HL-60 (cell line): ENCODE measurements at places on chromosomes 12 and 14.
A peak's percentile ranks its signal among the peaks of the same experiment; 100 is the strongest.

DNA sequence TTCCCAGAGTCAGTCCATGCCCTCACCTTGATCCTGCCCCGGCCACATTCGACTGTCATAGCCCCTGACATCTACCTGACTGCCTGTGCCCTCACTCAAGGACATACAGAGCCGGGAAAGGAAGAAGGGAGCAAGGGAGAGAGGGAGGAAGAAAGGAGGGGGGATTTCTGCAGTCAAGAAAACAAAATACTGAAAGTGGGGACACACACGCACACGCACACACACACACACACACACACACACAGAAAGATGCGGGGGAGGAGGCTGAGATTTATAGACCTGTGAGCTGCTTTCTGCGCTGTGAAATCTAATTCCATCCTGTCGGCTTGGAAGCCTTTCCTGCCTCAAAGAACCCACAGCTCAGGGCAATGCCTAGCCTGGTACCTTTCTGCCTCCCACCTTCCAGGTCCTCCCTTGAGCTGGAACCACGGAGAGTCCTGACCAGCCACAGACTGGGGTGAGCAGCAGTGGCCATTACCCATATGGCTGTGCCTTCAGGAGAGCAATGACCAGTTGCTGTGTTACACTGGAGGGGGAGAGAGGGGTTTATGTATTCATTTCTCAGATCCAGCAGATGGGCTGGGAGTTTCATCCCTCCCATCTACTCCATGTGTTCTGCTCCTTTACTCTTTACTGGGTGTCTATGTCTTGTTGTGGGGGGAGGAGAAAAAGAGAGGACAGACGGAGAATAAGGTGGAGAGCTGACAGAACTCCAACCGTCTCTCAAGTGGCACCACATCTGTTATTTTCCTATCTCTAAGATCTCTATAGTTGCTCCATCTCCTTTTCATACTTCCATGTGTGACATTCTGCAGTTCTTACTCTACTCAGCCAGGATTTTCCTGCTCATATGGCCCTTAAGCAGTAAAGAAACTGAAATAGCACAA lies 12.9 kb downstream of the C14orf93 start:
- DNase-seq: no peak

- no peak for DNase-seq
Measured at GRCh38 chr12:87136330-87136976, 880.3 kb upstream of the MGAT4C start.

DNA sequence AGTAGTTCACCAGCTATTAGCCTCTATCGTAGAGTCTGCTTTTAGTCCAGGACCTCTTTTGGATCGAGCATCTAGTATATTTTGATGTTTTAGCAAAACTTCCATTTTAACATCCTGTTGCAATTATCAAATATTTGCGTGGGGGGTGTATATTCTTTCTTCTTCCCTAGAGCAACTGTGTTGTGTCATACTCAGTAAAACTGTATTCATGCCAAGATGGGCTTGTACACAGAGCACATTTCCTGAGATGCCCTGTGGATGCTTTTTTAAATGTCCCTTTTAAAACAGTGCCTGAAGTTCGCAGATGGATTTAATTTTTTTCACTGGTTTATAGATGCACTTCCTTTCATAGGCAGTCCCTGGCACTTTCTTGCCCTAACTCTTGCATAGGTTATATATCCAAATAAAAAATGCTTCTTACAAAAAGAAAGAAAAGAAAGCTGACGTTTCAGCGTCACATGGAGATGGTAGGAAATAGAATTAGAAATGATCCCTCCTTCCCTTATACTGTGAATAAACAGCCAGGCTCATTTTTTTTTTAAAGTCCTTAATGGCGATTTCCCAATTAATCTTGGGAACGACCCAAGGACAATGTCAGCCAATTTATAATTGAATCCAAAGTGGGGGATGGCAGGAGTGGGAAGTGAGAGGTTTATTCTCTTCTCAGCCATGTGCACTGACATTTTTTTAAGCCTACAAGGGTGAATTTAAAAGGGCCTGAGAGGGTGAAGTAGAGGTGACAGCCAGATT lies 247.0 kb downstream of the SLC41A2 start:
- no peak for DNase-seq

- no peak for DNase-seq
Measured at GRCh38 chr12:9786726-9787717, 26.3 kb upstream of the CD69 start.

GRCh38 chr12:12790956-12791355 lies 5.5 kb downstream of the APOLD1 start:
- DNase-seq: no peak

GRCh38 chr14:92649934-92650545 lies 98.4 kb downstream of the LGMN start:
- peak; percentile 98 for DNase-seq

DNA sequence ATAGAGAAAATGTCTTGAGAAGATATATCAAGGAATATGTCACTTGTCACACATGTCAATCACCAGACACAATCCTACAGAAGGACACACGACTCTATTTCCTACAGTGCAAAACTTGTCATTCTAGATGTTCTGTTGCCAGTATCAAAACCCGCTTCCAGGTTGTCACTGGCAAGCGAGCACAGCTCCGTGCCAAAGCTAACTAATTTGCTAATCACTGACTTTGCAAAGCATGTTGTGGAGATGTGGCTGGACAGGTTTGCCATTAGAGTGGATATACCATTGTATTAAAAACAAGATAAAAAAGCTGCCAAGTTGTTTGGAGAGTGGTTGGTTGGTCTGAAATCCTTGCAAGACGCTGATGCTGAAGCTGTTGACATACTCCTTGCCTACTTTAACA lies 7.9 kb upstream of the SGPP1 start:
- no peak for DNase-seq
